ENCODE measurements at places on chromosomes 3 and 15.

- DNase-seq = no peak
Observed at GRCh38 chr15:31830591-31830990, 199.7 kb upstream of the CHRNA7 start.

DNA sequence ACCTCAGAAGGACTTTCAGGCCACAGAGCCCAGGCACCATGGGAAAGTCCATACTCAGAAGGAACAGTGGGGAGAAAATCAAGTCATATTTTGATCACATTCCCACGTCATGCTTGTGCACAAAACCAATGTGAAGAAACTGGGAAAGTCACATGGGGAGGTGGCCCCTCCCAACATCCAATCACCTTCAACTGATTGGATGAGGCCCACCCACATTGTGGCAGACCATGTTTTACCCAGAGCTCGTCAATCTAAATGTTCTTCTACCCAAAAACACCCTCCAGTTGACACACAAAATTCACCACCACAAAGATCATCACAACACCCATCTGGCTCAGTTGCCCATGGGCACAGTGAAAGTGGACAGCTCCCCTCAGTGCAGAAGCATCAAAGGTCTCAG lies 248.2 kb upstream of the IGF1R start:
- DNase-seq = no peak

DNA sequence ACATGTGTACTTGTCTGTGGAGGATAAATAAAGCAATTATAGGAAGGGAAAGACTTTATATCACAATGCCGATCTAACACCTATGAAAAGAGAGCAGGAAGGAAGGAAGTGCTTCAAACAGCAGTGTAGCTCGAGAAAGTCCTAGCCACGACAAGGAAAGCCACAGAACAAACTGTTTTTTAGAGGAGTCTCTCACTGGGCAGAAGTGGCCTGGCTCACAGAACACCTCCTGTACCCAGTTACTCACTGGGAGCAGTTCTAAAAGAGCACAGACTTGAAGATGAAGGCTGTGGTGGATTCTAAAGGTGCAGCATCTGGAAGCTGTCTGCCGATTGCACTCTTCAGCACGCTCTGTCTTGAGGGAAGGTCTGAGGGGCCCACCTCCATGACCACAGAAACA lies 248.8 kb upstream of the ATP11B start:
- DNase-seq = no peak

DNA sequence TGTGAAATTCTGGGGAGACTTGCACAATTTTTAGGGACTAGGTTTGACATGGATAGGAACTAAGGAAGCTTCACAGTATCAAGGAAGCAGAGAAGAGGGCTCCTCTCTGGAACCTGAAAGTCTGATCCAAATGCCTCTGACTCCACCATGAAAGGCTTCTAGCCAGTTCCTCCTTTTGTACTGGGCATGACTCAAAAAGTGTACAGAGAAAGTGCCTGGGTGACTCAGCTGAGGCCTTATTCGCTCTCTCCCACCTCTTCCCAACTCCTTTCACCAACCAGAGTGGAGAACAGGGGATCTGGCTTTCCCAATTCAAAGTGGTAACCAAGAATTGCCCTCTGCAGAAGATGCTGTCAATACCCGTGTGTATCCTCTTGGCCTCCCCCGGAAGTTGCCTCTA lies 342.9 kb upstream of the PROK2 start:
- DNase-seq = no peak

DNA sequence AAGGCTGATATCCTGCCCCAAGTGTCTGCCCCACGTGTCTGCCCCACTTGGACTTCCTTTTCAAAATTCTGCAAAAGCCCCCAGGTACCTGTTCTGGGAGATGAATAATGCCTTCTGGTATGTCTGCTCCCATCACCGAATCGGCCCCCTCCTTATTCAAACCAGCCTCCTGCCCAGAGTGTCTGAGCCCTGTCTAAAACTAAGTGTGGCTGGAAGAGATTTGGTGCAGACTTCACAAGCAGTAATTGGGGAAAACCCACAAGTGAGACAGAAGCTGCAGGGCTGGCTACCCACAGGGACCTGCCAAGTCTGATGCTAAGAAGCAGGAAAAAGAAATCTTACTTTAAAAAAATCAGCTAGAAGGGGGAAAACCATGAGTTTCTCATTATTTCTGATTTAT lies 85.1 kb downstream of the DUT start:
- no peak for DNase-seq

GRCh38 chr3:37386627-37387230 lies 212.3 kb upstream of the LRRFIP2 start:
- no peak for DNase-seq

DNA sequence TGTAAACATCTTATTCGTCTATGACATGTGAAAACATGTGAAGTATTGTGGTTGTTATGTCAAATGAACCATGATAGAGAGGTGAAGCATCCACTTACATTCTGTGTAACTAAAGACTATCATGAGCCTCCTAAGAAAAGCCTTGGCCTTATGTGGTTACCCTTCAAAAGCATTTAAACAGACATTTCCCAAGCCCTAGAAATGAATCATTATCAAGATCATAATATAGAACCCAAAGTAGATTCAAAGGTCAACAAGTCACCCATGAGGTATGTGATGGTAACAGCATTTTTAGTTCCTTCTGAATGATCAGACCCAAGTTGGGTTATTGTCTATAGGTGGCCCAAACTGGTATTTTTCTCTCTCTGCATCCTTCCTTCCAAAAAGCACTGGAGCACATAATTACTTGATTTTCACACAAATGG lies 408.0 kb downstream of the TBL1XR1 start:
- no peak for DNase-seq

GRCh38 chr15:46576646-46577395 lies 942.0 kb downstream of the SQOR start:
- DNase-seq = peak; percentile 2

- DNase-seq = no peak
Observed at GRCh38 chr15:80564056-80564455, 131.1 kb upstream of the ABHD17C start.

DNA sequence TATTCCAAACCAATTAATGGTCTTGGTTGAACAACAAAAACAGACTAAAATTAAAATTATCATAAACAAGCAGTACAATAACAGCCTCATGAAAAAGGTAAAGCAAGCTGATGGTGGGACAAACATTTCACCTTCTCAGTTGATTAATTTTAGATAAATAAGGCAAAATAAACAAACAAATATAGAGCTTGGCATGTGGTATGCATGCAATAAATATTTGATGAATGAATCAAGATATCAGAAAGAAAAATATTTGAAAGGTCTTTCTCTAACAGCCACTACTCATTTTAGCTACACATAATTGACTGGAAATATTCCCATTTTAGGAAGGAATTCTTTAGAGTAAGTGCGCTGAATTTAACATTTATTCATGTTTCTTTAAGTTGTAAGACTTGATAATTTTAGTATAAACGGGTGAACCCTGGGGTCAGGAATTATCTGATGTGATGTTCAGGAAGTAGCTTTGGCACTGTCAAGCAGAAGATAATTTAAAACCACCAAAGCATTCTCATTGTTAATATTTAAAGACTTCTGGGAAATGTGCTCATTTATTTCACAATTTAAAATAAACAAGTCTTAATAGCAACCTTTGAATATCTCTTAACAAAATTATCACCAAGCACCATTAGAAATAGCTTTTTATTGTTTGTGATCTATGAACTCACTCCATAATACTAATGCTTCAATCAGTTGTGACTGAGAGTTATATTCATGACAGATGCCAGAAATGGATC lies 372.3 kb upstream of the TGFBR2 start:
- DNase-seq = no peak

- DNase-seq = no peak
Observed at GRCh38 chr15:26928051-26928450, 42.9 kb upstream of the GABRG3 start.

DNA sequence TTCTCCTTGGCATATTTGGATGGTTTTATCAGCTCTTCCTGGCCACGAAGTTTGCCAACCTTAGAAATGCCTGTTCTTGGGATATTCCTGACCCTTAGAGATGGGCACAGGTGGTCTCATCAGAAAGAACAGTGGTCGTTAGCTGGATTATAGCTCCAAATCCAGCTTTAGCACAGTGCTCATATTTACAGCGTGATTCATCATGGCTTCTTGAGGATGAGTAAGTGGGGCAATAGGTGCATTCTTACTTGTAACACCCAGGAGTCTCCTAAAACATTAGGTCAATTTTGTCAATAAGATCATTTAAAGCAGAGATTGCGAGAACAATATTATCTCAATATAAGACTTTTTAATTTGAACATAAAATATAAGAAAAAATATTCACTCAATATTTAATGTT lies 191.9 kb downstream of the GABRB3 start:
- DNase-seq = no peak

DNA sequence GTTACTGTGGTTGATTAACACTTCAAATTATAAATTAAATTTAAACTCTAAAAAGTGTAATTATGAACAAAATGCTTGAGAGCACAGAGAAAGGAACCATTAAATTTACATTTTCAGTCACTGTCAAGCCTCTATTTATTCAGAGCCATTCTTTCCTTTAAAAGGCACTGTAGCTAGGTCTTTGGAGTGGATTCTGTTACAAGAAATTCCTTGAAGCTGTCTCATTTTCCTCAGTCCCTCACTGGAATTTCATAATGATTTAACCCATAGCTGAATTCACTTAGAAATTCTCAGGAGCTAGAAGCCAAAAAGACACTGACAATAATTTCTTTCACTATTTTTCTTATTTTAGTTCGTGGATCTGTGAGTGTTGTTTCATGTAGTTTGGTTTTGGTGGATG lies 81.2 kb upstream of the TCF12 start:
- DNase-seq = peak; percentile 25

DNA sequence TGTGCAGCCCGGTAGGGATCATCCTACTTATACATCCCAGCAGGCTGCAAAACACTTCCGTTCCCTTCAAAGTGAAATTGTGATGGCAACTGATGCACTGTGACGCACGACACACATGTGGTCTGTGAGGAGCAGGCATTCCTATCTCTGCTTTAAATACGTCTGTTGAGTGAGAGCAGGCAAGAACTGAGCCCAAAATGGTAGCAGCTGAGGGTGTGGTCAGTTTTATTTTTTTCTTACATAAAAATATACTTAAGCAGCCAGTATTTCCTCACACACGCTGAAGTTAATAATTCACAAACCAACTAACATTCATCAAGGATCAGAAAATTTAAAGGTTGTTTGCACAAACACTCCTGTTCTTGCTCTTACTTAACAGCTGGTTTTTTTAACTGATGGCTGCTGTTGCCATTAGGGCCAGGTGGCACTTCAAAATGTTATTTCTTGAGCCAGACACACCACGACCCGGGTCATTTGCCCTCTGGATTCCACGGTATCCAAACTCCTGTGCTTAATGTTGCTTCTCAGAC lies 23.9 kb downstream of the LRIG1 start:
- DNase-seq = no peak

DNA sequence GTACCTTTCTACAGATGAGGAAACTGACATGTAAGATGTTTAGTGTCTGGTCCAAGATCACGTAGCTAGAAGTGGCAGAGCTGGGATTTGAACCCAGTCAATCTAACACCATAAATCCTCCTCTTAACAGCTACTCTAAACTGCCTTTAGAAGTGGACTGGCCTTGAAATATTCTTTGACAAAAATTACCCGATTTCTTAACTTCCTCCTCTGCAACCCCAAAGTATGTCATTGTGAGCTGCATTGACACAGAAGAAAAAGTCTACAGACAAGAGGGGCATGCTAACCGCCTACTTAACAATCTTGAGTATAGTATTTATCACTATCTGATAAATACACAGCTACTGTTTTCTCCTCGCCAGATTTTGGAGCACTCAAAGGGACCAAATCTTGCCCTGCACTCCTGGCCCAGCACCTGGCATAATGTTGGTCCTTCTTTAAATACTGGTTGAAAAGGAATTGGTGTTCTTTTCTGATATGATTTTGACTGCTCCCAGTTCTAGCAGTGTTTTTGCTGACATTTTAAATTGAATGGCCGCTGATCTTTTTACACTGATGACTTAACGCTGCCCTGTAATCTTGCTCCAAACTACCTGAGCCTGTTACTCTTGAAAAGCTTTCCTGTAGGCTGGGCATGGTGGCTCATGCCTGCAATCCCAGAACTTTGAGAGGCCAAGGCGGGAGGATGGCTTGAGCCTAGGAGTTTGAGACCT lies 36.9 kb downstream of the ITPR1 start:
- DNase-seq = no peak

DNA sequence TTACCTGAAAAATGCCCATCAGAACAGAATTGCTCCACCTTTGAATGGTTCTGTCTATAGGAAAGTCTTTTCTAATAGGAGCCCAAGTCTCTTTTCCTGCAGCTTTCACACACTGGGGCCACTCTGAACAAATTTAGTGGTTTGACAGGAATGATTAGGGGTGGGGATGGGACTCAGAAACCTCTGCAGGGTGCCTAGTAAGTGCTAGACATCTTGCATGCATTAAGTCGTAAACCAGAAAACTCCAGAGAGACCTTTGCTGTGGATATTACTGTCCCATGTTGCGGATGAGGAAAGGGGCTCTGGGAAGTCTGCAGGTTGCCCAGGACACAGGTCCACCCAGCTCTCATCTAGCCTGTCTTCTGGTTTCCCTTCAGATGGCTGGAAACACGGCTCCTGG lies 189.7 kb downstream of the OPA1 start:
- DNase-seq = no peak

DNA sequence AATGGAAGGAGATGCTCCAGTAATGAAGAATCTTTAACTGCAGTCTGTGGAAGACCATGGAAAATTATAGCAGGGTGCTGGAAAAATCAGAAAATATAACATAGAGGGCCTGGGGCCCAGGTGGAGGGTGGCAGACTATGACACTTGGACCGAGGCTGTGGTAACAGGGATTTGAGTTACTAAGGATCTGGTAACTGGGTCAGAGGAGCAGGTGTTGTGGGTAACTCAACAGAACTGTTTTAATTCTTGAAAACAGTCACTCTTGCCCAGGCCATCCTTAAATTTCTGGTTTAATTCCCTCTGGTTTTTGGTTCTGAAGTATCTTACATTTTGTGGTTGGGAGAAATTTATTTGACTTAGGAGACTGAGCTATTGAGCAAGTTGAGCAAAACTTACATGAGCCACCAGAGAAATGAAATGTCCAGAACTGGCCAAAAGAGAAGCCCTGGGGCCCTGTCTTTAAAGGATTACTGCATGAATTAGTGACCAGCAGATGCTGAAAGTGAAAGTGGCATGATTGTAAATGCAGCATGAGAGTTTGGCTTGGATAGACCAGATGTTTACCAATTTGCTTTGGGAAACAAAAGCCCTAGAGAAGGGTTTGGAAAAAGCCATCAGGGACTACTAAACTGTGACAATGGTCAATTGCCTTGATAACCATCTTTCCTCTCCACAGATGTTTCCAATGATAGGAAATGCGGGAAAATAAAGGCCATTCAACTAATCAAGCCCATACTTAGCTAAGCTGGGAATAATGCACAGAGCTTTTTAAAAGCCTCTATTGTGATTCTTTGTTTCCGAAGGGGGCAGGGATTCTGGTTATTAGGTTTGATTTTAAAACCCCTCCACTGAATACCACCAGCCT lies 374.9 kb upstream of the TGFBR2 start:
- no peak for DNase-seq

DNA sequence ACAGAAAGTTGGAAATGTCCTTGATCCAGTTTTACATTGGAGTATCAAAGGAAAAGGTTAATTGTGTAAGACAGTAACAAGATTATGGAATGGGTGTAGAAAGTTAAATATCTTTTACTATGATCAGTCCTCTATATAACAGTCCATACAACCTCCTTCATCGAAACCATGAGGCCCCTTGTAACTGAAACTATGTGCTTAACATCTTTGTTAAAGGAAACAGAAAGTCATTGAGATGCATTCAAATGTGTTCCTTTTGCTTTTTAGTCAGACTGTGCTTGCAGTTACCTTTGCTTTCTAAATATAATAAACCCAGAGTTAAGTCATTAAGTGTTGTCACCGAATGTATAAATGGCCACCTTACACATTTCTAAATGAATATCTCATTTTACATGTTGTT lies 1298.5 kb downstream of the ROBO2 start:
- DNase-seq = no peak

GRCh38 chr3:5324780-5325179 lies 137.3 kb downstream of the EDEM1 start:
- no peak for DNase-seq
